ENCODE measurements at places on chromosomes 13 and 19.

DNA sequence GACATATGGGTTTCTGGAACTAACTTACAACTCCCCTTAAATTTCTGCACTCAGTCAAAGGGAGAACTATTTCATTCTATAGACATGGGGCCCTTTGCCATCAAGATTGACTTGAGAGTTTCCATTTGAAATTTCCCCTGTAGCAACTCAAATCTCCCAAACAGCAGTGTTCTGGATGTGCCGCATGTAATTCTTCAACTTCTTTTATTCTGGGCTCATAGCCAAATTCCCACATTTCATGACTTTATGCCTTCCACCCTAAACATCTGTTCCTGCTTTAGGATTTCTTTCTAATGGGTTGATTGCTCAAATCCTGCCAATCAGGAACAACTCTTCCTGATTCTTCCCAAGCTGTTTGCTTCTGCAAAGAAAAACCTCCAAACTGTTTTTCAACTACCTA, 336.0 kb downstream of the TBC1D4 start:
- peak; percentile 28 for DNase-seq

- no peak for DNase-seq
These were observed 6.2 kb downstream of the ZNF555 start for GRCh38 chr19:2847507-2847906.

DNA sequence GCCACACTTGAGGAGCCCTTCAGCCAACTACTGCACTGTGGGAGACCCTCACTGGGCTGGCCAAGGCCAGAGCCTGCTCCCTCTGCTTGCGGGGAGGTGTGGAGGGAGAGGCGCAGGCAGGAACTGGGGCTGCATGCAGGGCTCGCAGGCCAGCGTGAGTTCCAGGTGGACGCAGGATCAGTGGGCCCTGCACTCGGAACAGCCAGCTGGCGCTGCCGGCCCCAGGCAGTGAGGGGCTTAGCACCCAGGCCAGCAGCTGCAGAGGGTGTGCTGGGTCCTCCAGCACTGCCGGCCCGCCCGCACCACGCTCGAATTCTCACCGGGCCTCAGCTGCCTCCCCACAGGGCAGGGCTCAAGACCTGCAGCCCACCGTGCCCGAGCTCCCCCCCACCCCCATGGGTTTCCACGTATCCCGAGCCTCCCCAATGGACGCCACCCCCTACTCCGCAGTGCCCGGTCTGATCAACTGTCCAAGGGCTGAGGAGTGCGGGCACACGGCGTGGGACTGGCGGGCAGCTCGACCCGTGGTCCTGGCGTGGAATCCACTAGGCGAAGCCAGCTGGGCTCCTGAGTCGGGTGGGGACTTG, 1293.8 kb upstream of the PCDH9 start:
- no peak for DNase-seq

DNA sequence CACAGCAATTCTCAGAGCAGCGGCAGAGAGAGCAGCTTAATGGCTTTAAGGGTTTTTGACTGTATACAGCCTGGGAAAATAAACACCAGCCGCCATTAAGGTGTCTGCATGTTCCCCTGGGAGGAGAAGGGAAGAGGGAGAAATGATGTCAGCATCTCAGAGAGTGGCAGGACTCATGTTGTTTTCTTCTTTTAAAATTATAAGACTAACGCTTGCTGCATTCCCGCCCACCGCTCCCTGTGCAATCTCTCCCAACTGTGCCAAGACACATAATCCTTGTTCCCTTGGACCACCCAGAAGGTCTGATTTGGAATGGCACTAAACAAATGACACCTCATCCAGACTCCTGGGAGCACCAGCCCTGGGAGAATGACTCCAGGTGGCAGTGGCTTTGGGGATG, 27.7 kb upstream of the FAM216B start:
- DNase-seq: peak; percentile 60

- DNase-seq: no peak
These were observed 2.8 kb downstream of the MIR17HG start for GRCh38 chr13:91349992-91350911.

DNA sequence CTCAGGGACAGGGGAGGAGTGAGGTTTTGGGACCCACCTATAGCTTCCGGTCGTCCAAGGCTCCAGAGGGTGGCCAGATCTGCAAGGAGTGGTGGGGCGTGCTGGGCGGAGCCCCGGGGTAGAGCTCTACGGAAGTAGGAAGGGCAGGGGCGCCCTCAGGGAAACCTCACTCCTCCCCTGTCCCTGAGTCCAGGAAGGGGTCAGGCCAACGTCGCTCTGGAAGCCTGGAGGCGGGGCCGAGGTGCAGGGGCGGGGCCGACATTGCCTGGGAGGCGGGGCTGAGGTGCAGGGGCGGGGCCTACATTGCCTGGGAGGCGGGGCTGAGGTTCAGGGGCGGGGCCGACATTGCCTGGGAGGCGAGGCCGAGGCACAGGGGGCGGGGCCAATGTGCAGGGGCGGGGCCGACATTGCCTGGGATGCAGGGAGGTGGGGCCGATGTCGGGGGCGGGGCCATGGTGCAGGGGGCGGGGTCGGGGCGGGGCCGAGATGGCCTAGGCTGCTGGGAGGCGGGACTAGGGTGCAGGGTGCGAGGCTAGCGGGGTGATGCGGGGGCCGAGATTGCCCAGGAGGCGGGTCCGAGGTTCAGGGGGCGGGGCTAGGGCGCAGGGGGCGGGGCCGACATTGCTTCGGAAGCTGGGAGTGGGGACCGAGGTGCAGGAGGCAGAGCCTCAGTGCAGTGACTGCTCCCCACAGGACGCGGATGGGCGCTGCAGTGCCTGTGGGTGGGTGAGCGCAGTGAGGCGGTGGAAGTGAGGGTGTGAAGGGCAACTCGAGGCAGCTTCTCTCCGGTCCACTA, 4.9 kb upstream of the PALM start:
- peak; percentile 34 for DNase-seq

- DNase-seq: no peak
These were observed 69.1 kb upstream of the WASF3 start for GRCh38 chr13:26488236-26489003.

DNA sequence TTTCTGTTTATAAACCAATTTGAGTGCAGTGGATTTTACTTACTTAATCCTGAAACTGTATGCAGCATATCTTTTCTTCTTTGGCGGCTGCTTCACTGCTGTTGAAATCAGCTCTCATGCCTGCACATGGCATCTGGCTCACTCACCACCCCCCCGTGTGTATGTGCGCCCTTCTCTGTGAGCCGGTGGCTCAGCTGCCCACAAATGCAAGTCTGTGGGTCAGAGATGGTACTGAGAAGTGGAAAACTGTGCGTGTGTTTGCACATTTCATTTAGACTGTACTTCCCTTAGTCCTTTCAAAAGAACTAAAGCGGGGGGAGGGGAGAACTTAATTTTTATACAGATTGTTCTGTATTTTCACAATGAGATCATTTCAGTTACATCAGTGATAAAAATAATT, 307.6 kb downstream of the SHISA2 start:
- no peak for DNase-seq
